LHCN-M2 (cell line): ENCODE measurements at places on chromosomes 1 and 21. TPM values are rescaled to one million over a fixed set of nuclear protein-coding genes. Genes with fewer than 3 reads are reported as not detected.
A peak's percentile ranks its signal among the peaks of the same experiment; 100 is the strongest.

- DNase-seq, result peak; percentile 17
These were observed 187.3 kb downstream of the AK5 start for GRCh38 chr1:77468949-77469710.

DNA sequence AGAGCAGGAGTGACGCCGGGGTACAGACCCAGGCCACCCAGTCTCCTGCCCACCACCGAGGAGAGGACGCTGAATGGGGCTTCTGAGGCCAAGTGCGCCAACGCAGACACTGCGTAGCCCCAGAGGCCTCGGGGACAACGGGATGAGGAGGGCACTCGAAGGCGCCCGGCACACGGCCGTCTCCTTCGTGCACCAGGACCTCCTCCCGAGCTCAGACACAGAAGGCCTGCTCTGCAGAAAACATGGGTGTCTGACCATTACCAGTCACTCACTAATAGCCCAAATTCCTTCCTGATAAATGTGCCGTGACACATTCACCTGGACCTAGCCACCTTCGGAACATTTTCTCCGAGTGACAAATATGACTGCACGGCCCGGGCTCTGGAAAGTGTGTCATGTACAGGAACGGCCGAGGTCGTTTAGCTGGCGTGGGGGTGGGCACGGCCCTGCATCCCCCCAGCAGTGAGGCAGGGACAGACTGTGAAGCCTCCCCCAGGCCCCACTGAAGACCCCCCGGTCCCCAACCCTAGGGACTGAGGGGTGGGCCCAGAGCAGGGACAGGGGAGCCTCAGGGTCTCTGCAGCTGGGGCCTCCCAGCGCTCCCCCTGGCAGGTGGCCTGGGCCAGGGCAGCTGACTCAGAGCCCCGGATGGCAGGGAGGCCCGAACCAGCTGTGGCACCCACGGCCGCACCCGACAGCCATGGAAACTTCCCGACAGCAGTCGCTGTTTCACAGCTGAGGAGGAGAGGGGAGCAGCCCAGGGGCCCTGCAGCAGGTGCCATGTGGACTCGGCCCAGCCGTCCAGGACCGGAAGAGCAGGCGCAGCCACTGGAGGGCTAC lies 16.7 kb upstream of the COL6A2 start:
- DNase-seq, result peak; percentile 64

DNA sequence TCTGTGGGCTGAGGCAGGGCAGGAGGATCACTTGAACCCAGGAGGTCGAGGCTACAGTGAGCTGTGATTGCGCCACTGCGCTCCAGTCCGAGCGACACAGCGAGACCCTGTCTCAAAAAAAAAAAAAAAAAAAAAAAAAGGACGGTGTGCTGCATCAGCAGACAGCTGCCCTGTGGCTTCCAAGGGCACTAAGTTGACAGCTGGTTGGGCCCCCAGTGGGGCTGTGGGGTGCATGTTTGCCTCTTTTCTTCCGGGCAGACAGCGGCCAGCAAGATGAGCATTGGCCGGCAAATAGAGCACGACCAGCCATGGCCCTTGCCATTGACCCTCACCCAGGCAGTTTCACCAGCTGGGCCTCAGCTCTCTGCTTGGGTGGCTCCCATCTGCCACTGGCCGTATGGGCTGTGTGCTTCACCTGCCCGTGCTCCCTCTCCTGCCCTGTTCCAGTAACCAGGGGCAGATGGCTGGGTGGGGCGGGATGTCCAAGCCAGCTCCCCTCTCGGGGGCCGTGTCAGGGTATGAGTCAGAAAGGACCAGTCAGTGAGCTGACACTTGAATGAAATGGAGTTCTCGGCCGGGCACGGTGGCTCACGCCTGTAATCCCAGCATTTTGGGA lies 12.3 kb upstream of the SLC25A34 start:
- DNase-seq, result peak; percentile 20

DNA sequence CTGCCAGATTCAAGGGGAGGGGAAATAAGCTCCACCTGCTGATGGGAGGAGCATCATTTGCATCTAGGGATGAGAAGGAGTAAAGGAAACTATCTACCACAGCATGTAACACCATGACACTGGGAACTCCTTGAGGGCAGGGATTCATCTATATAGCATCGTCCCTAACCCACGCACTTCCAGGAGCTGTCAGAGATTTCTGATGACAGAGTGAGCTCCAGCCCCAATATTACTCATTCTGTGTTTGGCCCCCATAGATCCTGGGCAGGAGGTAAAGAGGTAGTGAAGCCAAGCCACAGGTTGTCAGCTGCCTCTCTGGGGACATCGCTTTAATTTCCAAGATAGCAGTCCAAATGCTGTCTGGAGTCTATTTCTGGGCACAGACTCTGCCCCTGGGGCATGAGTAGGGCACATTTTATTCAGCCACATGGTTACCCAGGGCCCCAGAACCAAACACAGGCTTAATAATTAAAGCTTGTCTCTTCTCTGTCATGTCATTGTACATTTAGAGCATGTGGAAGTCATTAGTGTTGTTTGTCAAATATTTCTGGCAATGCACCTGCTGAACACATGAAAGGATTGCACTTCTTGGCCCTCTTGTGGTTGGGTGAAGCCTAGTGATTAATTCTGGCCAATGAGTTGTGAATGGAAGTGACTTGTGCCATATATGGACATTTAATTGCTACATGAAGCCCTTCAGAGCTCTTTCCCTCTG lies 105.9 kb upstream of the POU3F1 start:
- peak; percentile 14 for DNase-seq

The ZFP69B gene
- 4.9 and 6.8 TPM in 2 replicates for total RNA-seq

GRCh38 chr1:201605385-201606010 lies 66.6 kb downstream of the NAV1 start:
- peak; percentile 43 for DNase-seq

The TRPM2 gene
- total RNA-seq, result not detected in 2 replicates

The EXO1 gene
- 34.2 and 37.7 TPM in 2 replicates for total RNA-seq
